ENCODE measurements at places on chromosomes 7 and 10.

DNA sequence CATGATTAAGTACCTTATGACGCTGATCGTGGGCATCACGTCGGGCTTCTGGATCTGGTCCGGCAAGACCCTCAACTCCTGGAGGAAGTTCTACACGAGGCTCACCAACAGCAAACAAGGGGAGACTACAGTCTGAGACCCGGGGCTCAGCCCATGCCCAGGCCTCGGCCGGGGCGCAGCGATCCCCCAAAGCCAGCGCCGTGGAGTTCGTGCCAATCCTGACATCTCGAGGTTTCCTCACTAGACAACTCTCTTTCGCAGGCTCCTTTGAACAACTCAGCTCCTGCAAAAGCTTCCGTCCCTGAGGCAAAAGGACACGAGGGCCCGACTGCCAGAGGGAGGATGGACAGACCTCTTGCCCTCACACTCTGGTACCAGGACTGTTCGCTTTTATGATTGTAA is 2.5 kb downstream of the FZD1 start:
- no peak for DNase-seq

- DNase-seq = no peak
Measured at GRCh38 chr10:74823791-74824183, 2.6 kb upstream of the KAT6B start.

GRCh38 chr7:96708872-96709271 is 774 bp downstream of the SEM1 start:
- DNase-seq = no peak

DNA sequence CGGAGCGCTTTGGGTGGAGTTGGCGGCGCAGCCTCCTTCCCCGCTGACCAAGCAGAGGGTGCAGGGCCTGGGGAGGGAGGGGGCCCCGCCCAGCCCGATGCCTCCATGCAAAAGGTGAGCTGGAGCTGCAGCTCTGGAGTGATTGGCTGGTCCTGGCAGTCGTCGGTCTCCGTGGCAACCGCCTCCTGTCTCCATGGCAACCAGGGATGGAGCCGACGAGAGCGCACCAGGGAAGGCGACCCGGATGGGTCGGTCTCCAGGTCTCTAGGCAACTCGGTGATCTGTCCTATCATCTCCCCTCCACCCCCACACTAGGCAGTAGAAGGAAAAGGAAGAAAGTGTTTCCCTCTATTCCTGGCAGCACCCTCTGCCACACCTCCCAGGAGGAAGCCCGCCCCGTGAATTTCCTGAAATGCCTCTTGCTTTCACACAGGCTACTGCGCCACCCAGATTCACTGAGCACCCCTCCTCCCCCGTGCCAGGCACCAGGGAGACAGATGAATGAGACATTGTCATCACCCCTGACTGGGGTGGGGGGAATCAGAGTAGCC is 647 bp upstream of the NACAD start:
- DNase-seq = peak; percentile 97

DNA sequence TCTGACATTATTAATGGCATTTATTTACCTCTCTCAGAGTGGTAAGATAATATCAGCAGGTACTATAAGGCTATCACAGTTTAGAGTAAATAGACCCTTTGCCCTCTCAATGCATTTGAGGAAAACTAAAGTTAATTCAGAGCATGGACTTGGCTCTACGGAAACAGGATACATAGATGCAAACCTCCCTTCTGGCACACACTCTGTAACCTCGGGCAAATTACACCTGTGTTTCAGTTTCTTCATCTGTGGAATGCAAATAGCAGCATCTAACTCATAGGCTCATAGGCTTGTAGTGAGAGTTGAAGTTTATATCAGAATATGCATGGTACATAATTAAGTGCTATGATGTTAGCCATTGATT is 5.6 kb downstream of the RAPGEF5 start:
- no peak for DNase-seq

DNA sequence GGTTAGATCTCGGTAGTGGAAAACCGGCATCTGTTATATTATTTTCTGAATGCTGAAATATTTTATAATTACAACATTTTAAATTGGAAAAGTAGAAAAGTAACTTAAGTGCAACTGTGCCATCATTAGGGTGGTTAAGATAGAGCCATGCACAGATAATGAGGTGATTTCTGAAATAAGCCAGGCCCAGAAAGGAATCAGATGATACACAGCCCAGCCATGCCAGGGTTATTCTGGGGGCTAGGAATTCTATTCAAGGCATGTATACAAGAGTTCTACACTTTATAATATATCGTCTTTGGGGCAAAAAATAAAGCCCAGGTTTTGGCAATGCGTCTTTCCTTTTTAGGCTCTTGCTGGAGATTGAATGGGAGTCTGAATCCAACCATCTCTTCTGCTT is 128.7 kb downstream of the ITGB8 start:
- DNase-seq = no peak

DNA sequence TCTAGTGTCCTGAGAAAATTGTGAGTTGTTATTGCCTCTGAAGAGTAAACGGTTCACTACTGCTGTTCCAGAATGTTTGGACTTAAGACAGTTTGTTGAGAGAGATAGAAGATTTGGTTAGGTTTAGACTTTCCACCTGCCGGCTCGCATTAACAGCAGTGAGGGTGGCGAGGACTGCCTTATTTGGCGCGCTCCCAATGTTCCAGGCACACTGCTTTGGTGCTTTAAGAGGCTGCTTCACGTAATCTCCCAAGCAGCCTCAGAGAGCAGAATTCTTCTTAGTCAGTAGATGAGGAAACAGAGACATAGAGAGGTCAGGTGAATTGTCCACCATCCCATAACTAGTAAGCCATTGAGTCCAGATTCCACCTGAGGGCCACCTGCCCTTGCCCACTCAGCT is 41.1 kb downstream of the GLRX3 start:
- peak; percentile 38 for DNase-seq

GRCh38 chr7:48786951-48787350 is 137.4 kb upstream of the CDC14C start:
- DNase-seq = no peak

GRCh38 chr7:4174451-4174850 is 507.6 kb upstream of the FOXK1 start:
- DNase-seq = no peak

- no peak for DNase-seq
Measured at GRCh38 chr7:122457969-122458368, 153.4 kb upstream of the FEZF1 start.
